ENCODE measurements at places on chromosomes 12 and 14.

- DNase-seq, result no peak
Measured at GRCh38 chr14:86796221-86797074, 1196.5 kb downstream of the GALC start.

- no peak for DNase-seq
Measured at GRCh38 chr12:11949738-11950411, 120.9 kb upstream of the BCL2L14 start.

- no peak for DNase-seq
Measured at GRCh38 chr12:128531170-128531569, 264.2 kb downstream of the TMEM132C start.

GRCh38 chr12:19382111-19382526 lies 57.2 kb upstream of the AEBP2 start:
- peak; percentile 12 for DNase-seq

GRCh38 chr14:80504781-80505180 lies 293.5 kb upstream of the DIO2 start:
- no peak for DNase-seq

DNA sequence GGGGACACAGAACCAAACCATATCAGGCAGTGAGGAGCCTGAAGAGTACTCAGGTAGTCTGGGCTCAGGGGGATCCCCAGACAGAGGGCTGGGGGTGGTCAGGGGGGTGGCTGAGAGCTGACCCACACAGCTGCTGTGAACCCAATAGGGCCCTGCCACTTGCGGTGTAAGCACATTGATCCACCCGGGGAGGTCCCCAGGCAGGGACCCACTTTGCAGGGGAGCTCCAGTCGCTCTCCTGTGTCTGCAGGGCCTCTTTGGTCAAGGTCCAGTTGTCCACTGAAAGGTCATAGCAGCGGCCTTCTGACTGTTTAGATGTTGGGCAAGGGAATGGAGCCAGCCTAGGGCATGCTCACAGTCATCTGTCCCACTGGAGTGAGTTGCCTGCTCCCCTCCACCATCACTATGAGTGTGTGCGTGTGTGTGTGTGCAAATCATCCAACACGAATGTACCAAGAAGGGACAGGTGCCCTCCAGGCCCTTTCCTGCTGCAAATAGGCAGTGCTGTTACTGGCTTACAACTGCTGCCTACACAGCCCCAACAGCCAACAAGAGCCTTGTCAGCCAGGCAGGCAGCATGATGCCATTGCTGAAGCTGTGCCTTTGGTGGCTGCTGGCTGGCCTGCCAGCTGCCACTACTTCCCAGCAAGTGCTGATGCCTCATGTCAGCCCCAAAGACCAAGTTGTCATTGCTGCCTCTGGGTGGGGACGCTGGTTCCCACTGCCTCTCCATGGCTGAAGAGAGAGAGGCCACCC lies 71.3 kb downstream of the TSPAN11 start:
- no peak for DNase-seq

- no peak for DNase-seq
Measured at GRCh38 chr14:54058505-54058904, 101.9 kb upstream of the BMP4 start.

DNA sequence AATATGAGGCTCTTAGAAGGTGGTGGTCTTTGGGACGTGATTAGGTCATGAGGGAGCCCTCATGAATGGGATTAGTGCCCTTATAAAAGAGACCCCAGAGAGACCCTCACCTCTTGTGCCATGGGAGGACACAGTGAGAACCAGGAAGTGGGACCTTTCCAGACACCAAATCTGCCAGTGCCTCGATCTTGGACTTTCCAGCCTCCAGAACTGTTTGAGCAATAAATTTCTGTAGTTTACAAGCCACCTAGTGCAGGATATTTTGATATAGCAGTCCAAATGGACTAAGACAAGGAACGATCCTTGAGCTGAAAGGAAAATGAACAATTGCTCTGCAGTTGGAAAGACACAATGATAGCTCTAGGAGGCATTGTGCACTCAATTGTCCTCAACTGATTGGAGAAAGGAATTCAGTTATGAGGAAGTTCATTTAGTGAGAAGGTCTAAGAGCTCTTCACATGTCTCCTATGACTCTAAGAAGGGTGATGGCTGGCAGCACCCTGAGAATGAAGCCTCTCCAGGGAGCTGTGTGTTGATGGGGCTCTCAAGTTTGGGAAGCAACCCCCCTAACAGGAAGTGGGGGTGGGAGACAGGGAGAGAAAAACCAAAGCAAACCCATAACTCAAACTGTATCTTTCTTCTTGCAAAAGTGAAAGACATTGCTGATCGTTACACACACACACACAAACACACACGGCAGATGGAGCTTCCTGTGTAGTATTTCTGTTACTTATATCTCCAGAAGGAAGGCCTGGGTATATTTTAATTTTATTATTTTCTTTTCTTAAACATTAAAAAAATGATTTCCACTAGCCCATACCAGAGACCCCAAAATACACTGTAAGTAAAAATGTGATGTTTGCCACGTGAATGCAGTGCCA lies 21.0 kb downstream of the CHST11 start:
- DNase-seq, result no peak

DNA sequence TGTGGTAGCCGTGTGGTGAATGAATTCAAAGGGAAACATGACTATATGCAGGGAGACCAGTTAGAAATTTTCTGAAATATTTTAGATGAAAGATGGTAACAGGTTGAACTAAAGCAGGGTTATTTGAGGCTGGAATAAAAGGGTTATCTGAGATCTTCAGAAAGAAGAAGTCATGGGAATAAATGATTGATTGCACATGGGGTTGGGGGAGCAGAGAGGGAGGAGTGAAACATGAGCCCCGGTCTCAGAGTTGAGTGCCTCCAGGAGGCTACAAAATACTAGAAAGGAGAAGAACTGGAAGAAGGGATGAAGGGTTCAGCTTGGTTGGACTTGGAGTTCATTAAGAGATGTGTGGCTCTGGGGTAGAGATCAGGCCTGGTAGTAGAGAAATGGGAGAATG lies 16.3 kb upstream of the FGF23 start:
- DNase-seq, result no peak

DNA sequence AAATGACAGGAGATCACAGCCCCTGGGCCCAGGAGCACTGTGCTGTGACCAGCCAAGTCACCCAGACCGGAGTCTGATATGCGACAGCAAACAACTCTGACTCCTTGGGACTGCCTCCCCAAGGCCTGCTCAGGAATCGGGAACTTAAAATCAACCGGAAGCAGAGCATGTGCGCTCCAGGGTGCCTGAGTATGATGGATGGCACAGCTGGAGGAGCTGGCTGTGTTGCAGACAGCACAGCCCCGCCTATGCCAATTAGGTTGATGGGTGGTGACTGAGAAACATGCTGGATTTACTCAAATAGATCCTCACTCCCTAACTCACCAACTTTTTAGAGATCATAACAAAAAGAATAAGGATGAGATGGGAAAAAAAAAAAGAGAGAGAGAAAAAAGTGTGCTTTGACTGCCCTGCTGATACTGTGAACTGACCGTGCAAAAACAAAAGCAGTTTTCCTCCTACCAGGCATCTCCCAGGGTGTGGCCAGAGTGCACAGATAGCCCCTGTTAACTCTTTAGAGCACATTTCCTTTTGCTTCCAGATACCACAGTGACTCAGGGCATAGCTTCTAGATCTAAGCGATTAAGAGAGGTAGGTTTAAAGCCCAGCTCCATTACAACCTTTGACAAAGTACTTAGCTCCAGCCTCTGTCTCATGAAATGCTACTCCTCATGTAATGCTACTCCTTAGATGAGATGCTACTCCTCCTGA lies 27.4 kb upstream of the STON2 start:
- no peak for DNase-seq

GRCh38 chr14:104863923-104864266 lies 1.2 kb upstream of the CEP170B start:
- no peak for DNase-seq

DNA sequence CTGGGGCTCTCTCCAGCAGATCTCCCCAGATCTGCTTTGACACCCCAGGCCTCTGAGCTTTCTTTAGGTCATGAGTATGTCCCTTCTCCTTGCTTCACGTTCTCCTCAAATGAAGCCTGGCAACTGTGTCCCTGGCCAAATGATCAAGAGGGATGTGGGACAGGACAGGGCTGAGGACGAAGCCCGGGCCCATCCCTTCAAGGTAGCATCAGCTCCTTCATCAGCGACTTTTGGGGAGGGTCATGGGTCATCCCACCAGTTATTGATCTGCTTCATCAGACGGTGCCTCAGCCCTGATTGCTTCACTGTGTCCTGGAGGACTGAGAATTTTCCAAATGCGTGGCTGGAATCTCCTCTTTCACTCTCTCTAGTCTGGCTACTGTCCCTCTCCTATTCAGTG lies 32.3 kb downstream of the ACADS start:
- no peak for DNase-seq
